ENCODE measurements at places on chromosomes 5 and 9.

GRCh38 chr9:138097501-138097991 lies 220.0 kb downstream of the CACNA1B start:
- no peak for DNase-seq

DNA sequence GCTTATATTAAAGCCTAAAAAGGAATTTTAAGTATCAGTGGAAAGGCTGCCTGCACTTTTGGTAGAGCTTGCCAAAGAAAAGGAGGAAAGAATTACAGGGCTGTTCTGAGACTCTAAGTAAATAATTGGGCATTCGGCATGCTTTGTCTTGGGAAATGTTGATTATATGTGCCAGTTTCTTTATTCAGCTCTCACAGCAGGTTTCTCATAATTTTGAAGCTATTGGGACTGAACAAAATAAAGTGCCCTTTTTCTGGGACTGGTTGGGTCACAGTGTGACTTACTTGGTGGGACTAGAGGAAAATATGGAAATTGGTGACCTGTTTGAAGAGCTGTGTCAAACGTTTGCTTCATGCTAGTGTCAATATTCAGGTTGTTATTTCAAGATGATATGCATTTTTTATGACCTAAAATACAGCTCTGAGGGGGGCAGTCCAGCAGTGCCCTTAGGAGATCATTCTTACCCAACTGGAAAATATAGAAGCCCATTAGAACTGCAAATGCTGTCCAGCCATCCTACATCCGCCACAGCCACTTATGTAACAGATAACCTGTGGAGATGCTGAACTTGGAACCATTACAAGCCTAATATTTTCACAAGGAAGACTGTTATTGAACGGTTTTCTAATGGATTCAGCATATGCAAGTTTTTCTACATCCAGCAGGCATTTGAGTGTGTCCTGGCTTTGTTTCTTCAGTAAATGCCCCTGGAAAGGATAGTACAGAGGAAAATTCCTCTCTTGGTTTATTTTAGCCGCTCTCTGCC lies 122.4 kb downstream of the SNCAIP start:
- DNase-seq, result no peak

GRCh38 chr9:115733318-115734110 lies 420.1 kb upstream of the PAPPA start:
- DNase-seq, result no peak

GRCh38 chr5:137954131-137954879 lies 65.0 kb downstream of the PKD2L2 start:
- DNase-seq, result peak; percentile 20

- no peak for DNase-seq
Observed at GRCh38 chr9:109597496-109597895, 99.4 kb upstream of the PTPN3 start.

DNA sequence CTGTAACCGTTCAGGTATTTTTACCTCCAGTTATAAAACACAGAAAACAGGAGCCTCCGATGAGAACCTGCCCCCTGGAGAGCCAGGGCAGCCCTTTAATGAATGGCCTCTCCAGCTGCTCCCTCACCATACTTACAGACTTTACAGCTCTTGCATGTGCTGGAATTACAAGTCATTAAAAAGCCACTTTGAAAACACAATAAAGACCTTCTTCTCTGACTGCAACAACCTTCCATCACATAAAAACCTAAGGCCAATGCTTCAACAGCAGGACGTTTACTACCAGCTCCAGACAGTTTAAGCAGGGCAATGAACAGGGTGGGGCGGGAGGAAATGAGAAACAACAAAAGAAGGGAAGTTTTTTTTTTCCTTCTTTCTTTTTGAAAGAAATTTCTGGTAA lies 213.8 kb downstream of the MLLT3 start:
- DNase-seq, result no peak
